ENCODE measurements at places on chromosomes 1 and 21.

DNA sequence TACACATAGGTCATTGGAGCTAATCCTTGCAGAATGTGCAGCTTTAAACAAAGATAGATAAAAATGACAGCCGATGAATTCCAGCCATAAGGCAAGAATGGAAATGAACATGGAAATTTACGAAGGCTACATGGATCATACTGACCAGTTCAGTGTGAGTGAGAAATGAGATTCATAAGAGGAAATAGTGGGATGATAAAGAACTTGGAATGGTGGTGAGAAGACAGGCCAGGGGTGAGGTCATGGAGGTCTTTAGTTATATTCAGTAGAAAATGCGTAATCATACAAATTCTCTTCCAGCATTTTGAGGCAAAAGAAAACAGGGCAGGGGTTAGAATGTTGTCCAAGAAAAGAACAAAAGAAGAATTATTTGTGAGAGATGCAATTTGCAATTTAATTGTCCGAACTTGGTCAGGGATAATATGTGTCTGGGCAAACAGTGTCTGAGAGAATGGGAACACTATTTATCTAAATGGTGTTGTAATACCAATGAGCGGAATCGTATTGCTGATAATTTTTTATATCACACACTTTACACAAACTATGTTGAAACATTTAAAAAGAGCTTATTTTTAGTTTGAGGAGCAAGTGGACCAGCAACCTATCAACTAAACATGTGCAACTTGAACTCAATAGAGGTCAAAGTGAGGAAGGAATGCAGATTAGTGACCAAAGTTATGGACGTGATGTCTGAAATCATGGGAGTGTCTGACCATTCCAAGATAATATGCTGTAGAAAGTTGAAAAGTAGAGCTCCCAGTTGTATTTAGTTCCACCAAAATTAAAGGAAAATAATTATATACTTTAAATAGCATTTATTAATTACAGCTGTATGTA, 739.0 kb upstream of the NCAM2 start:
- no peak for DNase-seq

GRCh38 chr1:164602480-164603093, 43.6 kb downstream of the PBX1 start:
- DNase-seq = peak; percentile 74

DNA sequence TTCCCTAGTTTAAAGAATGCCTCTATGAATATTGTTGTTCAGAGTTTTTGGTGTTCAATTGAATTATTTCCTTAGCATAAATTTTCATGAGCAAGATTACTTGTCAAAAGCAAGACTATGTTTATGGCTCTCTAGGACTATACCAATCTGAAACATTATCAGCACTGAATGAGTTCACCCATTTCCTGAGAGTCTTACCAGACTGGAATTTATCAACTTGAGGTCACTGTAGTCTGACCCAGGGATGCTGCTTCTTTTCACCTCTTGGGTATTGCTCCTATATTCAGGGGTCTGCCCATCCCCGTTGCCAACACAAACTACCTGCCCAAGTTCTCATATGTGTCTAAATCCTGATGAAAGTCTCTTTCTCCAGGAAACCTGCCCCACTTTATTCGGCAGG, 42.6 kb downstream of the OPTC start:
- DNase-seq = no peak

- DNase-seq = peak; percentile 36
Measured at GRCh38 chr1:55362558-55362957, 147.4 kb upstream of the USP24 start.

DNA sequence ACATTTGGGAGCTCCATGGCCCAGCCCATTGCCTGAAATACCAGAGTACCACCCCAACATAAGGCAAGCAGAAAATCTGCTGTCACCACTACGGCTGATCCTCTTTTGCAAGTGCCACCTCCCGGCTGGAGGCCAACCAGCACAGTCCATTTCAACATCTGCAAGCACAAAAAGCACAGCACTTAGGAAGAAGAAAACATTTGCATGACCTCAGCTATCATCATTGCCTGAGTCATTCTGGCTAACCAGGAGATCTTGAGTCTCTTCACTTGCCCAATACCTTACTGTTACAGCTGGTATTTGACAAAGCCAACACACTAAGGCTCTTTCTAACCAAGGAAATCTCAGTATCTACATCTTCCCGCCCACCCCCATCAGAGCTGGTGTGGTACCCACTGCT, 55.9 kb downstream of the NEK7 start:
- no peak for DNase-seq

DNA sequence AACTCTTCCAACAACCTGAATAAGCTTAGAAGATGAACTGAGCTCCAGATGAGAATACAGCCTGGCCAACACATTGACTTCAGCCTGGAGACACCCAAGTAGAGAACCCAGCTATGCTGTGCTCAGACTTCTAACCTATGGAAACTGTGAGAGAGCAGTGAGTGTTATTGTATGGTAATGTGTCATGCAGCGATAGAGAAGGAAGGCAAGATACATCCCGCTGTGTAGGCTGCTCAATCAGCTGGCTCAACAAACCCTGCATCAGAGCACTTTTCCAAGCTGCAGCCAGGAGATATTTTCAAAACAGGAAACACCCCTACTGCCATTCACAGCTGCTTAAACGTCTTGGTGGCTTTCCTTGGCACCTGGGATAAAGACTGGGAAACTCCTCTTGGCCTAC, 321.3 kb downstream of the SIPA1L2 start:
- DNase-seq = no peak

- no peak for DNase-seq
Measured at GRCh38 chr21:29105218-29105617, 25.2 kb upstream of the MAP3K7CL start.

DNA sequence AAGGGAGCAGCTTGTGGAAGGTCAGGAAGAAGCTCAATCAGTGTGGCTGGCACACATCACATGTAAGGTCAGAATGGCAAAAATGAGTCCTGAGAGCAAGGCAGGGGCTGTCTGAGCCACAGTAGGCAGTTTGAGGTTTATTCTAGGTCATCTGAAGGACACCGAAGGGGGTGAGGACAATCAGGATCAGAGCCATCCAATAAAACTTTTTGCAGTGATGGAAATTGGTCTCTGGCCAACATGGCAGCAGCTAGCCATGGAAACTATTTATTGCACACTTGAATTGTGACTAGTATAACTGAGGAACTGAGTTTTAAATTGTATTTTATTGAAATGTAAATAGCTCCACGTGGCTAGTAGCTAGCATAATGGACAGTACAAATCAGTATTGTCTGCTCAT, 97.0 kb upstream of the CACNA1E start:
- DNase-seq = no peak

DNA sequence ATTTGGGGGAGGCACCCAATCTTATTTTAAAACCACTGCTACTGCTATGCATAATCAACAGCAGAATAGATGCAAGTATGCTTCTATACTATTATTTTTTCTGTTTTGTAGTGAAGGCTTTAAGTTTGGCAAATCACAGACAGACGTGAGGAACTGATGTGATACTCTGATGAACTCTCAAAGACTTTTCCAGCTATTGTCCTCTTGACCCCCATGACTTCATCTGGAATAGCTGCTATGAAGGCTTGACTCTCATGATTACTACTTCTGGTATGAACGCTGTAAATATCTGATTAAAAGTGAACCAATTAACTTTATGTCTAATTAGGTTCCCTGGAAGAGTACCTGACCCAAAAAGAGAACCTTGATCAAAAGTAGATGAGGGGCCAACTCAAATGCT, 49.1 kb downstream of the EYA3 start:
- DNase-seq = no peak

DNA sequence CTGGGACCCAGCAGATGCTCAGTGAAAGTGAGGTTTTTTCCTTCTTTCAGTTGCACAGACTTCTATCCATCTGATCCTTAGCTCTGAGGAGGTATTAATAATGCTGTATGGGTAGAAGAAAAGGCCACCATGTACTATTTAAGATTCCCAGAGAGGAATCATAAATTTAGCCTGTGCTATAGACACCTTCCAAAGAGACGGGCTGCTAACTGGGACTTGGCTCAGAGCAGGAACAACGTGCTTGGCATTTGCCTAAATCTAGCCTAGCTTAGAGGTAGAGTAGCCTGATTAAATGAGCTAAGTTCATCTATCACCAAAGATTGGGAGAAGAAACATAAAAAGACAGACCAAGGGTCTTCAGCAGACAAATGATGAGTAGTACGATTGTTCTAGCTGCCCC, 176.9 kb upstream of the BEND5 start:
- no peak for DNase-seq

GRCh38 chr21:42433946-42434551, 30.3 kb downstream of the UBASH3A start:
- DNase-seq = no peak

DNA sequence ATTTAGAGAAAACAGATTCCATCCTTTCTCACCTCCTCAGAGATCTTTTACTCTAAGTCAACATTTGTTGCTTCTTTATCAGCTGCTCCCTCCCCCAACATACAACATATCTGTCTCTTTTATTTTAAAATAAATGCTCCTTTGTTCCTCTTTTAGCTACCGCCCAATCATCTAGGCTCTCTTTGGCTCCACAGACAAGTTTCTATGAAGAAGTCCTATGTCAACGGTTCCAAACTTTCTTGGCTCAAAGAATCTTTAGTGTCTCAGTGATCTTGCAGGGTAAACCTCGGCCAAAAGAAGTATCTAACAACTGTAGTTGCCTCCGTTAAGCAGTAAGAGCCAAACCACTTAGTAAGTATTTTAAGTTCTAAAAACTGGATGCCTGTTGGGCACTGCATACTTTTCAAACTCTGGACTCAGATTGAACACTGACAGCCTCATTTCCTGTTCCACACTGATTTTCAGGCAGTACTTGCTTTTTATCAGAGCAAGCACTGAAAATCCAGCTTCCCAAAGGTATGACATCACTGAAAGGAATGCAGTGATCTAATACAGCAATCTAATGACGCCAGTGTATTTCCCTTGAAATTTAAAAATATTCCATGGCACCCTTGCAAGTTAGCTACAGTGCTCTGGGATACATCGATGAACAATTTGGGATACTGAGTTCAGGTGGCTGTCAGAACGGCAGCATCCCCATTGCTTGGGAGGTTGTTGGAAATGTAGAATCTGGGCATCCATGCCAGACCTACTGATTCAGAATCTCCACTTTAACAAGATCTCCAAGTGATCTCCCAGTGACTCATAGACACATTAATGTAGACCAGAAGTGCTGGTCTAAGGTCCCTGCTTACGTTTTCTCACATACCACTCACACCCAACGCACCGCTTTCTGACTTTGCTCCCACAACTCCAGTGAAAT, 26.8 kb downstream of the EGLN1 start:
- DNase-seq = peak; percentile 36

DNA sequence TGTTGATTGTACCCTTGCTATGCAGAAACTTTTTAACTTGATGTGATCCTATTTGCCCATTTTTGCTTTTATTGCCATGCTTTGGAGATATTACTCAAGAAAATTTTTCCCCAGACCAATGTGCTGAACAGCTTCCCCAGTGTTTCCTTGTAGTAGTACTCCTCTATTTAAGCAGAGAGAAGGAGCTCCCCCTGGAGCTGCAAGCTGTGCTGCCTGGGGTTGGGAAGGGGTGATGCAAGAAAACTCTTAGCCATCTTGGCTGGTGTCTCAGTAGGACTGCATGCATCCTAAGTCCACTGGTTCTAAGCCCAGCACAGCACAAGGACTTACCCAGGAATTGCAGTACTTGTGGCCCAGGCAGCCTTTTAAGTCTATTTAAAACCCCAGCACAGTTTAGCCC, 121.6 kb downstream of the NTMT2 start:
- no peak for DNase-seq

DNA sequence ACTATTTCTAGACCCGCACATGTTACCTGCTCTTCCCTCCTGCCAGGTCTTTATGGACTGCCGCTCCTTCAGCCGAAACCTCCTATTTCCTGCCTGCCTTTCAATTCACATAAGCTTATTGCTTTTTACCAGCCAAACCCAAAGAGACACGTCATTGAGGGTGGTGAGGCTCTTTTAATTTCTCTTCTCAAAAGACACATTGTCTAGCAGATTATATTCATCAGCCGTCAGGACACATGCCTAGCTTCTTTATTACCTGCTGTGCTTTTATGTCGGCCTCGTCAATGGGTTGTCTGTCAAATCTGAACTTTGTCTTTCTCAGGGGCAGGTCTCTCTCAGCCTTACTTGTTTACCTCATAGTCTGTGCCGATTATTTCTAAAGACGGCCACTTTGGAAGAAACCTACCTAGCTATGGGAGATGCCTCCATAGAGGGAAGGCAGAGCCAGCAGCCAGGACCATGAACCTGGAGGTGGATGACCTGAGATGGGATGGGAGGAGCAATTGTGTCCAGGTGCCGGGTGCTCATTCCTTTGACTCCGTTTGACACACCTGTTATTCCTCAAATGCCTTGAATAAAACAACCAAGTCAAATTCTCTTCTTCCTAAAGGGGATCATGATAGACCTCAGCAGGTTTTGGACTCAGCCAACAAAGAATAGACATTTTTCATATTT, 42.0 kb downstream of the ZBTB18 start:
- no peak for DNase-seq

DNA sequence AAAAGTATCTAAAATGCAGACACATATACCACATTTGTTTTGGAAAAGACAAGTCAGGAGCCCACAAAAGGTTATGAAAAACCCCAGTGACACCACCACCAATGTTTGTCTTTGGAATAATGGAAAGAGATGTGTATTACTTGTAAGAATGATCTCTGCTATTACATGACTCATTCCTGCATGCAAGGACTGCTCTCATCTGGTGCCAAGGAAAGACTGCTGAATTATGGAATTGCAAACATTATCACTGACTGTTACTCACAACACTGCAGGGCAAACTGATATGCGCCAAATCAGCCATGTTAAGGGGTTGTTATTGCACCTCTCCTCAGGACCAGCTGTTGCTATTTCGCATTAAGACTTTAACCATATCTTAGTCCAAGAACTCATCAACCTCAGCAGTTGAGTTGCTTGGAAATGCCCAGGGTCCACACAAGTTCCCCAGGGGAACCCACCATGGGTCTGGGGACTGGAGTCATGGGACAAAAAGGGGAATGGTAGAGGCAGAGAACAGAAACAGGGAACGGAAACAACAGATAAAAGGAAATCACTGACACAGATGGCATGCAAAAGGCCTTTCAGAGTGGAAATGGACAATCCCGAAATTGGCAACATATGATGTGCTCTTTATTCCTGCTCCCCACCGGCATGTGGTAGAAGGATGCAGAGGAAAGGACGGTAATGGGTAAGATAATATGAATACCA, 34.4 kb downstream of the CAPZB start:
- peak; percentile 58 for DNase-seq

DNA sequence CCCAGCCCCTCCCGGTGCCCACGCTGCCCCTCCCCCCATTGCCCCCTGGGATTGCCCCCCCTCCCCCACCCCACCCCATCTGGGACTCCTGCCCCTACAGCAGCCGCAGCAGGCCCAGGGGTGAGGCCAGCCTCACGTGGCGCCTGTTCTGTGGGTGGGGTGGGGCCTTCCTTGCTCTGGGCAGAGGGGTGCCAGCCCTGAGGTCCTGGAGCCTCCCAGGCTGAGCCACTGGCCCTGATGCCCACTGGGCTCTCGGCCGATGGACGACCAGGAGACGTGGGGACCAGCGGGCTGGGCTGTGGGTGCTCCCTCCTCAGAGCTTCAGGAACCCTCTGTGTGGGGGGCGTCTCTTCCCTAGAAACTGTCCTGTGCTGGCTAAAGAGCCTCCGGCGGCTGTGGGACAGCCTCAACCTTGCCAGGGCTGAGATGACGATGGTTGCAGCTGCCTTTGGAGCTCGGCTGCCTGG, 5.8 kb upstream of the C1orf159 start:
- no peak for DNase-seq

All from femur (tissue), 1 donor.